Putamen (tissue), 1 donor: ENCODE measurements at places on chromosomes 13 and 19.

DNA sequence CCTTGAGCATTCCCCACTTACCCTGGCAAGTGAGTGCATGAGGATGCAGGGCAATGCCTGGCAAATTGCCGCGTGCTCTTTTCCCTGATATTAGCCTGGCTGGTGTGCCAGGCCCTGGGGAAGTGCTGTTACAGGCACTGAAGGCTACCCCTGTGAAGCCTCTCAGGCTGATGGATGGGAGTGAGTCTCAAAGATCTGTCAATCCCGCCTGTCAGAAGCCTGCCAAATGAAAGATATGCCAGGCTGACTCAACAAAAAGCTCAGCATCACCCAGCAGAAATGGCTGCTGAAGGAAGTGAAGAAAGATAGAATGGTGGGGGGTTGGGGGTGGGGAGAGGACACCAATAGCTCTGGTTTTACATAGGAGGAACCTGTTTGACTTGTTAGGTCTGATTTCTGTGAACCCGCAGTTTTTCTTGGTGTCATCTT lies 112.1 kb downstream of the LACC1 start:
- DNase-seq, result no peak

DNA sequence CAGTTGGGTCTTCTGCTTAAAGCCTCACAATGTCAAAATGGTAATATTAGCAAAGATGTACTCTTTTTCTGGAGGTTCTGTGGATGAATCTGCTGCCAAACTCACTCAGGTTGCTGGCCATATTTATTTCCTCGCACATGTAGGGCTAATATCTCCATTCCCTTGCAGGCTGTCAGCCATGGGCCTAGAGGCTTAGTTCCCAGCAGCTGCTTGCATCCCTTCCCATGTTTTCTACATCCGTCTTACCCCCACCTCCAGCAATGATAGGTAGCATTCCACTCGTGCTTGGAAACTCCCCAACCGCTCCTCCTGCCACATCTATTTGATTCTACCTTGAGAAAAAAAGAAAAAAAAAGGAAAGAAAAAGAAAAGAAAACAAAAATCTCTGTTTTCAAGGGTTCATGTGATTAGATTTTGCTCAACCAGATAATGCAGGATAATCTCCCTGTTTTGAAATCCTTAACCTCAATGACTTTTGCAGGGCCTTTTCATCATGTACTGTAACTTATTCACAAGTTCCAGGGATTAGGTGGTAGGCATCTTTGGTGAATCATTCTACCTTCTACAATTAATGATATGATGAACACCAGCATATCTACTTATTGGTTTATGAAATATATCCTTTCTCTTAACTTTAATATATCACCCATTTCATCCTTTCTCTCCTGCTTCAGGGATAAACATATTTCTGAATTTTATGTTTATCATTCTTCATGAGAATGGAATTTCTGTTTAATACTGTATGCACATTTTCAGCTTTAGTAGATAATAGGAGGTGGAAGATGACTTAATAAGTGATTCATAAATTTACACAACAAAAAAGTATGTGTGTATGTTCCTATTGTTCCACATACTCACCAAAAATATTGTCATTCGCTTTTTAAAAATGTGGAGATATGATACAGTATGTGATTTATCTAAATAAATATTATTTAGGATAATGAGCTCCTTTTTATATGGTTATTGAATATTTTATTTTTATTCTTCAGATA lies 931.9 kb downstream of the SLITRK5 start:
- DNase-seq, result no peak

DNA sequence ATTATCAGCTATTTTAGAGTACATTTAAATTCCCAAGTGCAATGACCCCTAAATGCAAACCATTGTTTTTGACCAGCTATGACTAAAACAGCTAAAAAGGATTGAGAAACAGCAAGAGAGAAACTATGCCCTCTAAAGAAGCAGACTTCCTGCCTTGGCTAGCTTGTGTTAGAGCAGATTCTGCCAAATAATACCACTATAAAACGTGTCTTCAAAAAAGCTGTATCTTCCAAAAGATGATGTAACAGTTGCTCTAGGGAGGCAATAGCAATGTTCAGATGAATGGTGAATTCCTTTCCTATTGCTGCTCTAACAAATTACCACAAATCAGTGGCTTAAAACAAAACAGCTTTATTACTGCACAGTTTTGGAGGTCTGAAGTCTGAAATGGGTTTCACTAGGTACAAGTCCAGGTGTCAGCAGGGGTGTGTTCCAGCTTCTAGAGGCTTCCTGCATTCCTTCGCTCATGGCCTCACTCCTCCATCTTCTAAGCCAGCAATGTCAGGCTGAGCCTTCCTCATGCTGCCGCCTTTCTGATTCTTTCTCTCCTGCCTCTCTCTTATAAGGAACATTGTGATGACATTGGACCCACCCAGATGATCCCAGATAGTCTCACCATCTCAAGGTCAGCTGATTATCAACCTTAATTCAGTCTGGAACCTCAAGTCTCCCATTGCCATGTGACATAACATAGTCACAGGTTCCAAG lies 84.5 kb downstream of the LRRC63 start:
- DNase-seq, result no peak

- no peak for DNase-seq
Observed at GRCh38 chr13:66673401-66673800, 556.7 kb downstream of the PCDH9 start.

- DNase-seq, result no peak
Observed at GRCh38 chr19:42850981-42851717, 28.4 kb downstream of the PSG1 start.

GRCh38 chr19:31562966-31563612 lies 213.9 kb upstream of the TSHZ3 start:
- no peak for DNase-seq

DNA sequence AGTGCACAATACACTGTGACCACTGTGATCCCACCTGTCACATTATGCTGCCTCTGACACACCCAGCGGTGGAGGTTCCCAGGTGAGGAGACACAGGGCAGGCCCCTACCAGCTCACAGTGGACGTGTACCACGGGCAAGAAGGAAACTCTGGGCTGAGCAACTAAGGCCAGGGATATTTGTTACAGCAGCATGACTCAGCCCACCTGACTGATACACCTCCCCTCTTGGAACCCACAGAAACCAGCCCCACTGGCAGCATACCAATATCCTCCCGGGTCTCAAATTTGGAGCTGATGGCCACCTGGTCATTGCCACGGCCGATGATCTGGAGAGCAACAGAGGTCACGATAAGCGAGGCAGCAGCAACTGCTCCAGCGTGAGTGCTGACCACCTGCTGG lies 14.9 kb downstream of the KLC3 start:
- no peak for DNase-seq
